ENCODE measurements at places on chromosomes 1 and 21.
A peak's percentile ranks its signal among the peaks of the same experiment; 100 is the strongest.

GRCh38 chr1:239805851-239806772 lies 285.6 kb upstream of the FMN2 start:
- no peak for DNase-seq

GRCh38 chr1:8217011-8217711 lies 100.8 kb upstream of the SLC45A1 start:
- DNase-seq = no peak

DNA sequence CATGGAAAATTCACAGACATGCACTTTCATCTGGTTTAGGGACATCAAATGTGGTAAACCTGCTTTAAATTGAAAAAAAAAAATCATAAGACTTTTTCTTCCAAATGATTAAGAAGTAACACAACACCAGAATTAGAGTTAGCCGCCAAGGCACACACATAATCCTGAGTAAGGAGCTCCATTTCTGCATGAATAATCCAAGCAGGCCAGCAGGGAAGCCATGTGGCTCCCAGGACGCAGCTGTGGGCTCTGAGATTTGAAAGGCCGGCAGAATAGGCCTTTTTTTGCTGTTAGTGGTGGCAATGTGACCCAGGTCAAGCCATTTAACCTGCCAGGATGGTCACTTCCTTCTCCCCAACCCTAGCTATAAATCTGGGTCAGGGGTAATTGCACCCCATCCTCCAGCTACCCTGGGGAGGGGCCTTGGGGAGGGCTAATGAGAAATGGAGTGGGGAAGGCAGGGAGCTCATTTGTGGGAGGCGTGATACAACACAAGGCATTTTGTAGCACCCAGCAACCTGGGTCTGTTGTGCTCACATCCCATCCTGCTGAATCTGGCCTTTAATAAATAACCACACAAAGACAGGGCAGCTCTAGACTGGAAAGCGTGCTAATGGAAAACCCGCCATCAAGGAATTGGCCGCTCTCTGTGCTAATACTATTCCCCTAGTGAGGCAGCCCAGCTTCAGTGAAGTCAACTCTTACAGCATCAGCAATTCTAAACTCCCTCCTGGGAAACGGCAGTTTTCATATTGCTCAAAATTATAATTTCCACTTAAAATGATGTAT lies 178.5 kb downstream of the RHOU start:
- no peak for DNase-seq

DNA sequence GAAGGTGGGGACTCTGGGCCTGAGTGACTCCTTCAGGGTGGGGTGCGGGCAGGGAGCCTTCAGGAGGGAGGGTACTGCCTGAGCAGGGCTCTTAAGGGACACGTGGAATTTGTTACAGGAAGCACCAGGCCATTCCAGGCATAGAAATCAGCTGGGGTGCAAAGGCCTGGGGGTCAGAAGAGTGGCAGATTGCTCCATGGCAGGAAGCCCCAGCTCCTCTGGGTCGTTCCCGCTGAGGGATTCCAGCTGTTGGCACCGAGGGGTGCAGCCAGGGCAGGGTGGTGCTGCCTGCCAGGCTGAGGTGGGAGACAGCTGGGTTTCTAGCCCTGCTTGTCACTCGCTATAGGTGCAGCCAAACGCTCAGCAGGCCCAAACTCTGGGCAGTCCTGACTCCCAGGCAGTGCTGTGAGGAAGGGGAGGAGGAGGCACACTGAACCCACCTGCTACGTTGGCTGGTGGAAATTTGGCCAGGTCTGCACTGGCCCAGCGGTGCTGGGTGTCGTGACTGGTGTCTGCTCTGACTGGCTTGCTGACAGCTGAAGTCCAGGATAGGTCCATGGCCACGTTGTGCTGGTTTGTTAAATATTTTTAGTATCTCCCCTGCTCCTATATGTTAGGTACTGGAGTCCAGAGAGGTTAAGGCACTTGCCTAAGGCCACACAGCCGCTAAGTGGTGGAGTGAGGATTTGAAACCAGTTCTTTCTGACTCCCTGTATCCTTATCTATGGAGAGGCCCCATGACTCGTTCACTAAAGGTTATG lies 19.3 kb downstream of the TNFRSF1B start:
- no peak for DNase-seq

DNA sequence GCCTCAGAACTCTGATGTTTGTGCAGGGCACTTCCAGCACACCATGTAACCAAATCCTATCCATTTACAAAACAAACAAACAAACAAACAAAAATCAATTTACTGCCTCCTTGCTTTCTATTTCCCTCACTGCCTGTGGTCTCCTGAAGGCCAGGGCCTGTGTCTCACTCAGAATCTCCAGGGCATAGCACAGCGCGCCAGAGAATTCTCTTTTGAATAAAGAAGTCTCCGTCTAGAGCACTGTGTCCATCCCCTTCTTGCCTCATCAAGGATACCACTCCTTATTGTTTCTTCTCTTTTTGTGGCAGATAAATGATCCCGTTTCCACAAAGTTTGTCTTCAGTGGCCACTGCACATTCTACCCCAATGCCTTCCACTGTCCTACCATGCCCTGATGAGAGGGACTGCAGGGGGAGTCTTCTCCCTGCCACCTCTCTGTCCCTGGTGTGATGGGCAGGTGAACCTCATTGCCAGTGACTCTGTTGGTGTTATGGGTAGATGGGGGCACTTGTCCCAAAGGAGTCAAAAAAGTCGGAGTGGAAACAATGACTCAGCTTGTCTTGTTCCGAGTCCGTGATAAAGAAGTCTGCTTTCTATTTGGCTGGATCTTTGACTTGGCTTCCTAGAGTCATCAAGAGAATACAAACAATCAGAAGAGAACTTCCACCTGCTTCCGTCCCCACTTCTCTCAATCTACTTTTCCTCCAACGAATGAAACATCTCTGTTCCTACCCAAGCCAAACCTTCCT lies 30.0 kb downstream of the XCL2 start:
- DNase-seq = no peak

DNA sequence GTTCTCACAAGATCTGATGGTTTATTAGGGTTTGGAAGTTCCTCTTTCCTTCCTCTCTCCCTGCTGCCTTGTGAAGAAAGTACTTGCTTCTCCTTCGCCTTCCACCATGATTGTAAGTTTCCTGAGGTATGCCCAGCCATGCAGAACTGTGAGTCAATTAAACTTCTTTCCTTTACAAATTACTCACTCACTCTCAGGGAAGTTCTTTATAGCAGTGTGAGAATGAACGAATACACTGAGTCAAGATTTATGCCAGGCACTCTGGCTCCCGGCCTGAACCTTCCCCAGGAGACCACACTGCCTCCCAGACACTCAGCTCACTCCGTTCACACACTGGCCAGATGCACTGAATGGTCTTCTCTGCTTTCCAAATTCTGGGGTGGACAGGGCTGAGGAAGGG lies 308.3 kb upstream of the AJAP1 start:
- no peak for DNase-seq

GRCh38 chr1:30664103-30664755 lies 59.2 kb downstream of the MATN1 start:
- DNase-seq = no peak

- no peak for DNase-seq
Measured at GRCh38 chr1:87968197-87968955, 639.7 kb downstream of the LMO4 start.

DNA sequence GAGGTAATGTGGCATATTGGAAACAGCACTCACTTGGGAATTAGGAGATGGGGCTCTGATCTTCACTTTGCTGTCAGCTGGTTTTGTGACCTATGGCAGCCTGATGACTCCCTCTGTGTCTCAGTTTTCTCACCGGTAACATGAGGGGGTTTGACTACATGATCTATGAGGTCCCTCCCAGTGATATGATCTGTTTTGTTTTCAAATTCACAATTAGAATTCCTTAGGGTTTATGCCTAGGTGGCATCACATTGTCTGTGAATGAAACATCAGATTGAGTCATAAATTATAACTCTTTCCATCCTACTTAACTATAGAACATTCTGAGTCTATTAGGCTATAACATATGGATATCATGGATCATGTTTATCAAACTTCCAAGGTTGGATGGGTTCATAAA lies 386.6 kb downstream of the PTBP2 start:
- no peak for DNase-seq

- DNase-seq = no peak
Measured at GRCh38 chr1:156465747-156466365, 34.7 kb downstream of the MEF2D start.

DNA sequence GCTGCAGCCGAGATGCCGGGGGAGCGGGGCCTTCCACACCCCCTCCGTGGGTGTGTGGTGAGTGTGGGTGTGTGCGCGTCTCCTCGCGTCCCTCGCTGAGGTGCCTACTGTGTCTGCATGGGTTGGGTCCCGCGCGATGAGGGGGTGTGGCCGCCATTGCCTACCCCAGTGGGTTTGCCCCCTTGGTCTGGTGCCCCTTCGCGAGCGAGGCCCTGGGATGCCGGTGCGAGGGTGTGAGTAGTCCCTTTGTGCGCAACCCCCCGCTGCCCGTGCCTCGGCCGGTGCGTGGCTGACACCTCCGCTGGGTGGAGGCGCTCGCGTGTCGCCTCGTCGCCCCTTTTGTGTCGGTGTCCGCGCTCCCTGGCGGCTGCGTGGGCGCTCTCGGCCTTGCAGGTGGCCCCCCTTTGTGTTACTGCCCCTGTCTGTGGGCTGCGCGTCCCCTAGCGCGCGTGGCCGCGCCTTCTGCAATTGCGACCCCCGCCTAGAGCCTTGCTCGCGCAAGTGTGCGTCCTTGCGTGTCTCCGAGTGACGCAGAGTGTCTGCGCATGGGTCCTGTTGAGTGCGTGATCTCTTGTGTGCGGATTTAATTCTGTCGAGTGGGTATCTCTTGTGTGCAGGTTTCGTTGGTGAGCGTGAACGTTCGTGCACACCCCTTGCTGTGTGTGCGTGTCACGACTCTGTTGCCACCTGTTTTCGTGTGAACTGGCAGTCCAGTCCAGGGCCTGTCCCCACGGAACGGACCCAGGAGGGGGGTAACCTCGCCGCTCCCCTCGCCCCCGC lies 553 bp downstream of the TTC3 start:
- DNase-seq = peak; percentile 42

GRCh38 chr1:30875197-30875596 lies 33.4 kb downstream of the SDC3 start:
- DNase-seq = no peak

GRCh38 chr1:222711319-222712252 lies 705 bp downstream of the AIDA start:
- DNase-seq = peak; percentile 26

- no peak for DNase-seq
Measured at GRCh38 chr1:242005866-242006535, 7.1 kb upstream of the MAP1LC3C start.

DNA sequence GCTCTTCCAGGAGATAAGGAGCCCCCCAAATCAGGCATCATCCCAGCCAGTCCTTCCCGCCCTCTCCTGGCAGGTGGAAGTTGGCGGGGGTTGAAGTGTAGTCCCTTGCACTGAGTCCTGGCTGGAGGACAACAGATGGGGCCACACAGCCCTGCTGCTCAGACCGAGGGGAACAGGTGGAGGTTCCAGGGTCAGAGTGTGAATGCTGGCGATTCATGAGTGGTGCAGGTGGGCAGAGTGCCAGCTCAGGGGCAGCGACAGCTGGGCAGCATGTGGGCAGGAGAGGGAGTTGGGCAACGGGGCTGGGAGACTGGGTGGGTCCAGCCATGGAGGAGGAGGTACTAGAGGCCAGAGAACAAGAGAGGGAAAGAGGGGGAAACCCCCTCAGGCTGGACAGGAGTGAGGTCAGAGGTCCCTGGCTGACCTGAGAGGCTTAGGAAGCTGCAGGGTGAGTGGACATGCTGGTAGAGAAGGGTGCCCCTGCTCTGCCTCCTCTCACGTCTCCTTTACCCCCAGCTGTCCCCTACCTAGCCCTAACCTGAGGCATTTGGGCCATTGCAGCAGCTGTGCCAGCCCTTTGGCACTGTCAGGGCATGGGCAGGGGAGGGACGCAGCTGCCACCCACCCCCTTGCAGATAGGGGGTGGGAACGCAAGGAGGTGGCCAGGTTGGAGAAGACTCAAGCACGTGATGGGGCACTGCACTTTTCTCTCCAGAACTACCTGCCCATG lies 11.3 kb upstream of the ADORA1 start:
- no peak for DNase-seq

GRCh38 chr1:202961220-202961880 lies 3.2 kb upstream of the ADIPOR1 start:
- no peak for DNase-seq

GRCh38 chr1:20699558-20699957 lies 18.2 kb downstream of the KIF17 start:
- DNase-seq = no peak

DNA sequence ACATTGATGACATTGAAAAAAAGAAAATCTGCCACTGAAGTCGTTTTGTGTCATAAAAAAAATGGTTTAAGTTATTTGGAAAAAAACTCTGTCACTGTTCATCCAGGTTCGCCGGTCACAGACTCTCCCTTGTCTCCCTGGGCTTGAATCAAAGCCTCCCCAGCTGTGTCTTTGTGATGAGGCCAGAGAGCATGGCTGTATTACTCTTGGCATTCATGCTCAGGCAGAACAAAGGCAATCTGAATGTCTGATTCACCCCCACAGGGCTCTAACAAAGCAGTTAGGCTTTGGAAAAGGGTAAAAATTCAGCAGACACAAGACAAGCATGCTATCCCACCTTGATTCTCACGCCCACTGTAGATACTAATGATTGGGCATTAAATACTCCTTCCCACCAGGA lies 304.3 kb upstream of the PLD5 start:
- no peak for DNase-seq

DNA sequence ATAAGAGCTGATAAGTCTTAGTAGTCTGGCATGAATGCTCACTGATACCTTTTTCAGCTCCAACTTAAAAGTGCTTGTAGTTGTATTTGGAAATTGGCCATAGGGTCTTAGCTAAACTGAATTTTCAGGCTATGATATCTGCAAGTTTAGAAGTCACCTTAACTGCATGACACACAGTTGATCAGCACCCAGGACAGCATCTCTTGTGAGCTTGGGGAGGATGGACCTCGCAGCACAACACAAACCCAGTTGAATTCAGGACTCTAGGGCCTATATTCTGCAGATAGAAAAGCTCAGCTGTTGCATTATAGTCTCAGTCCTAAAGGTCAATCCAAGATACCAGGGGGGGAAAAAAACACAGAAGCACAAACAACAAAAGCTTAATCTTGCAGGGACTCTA lies 394.3 kb downstream of the KCNH1 start:
- DNase-seq = no peak

DNA sequence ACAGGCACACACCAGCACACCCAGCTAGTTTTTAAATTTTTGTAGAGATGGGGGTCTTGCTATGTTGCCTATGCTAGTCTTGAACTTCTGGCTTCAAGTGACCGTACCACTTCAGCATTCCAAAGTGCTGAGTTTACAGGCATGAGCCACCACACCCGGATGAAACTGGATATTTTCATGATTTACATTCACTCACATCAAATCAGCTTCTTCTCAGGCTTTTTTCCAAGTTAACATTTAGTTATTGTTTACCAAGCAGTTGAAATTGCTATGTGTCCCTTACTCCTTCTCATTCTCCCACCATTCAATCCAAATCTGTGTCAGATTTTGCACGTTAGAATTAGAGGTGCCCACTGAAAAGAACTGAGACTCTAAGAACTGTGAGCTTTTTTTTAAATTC lies 18.4 kb downstream of the RIT1 start:
- no peak for DNase-seq

DNA sequence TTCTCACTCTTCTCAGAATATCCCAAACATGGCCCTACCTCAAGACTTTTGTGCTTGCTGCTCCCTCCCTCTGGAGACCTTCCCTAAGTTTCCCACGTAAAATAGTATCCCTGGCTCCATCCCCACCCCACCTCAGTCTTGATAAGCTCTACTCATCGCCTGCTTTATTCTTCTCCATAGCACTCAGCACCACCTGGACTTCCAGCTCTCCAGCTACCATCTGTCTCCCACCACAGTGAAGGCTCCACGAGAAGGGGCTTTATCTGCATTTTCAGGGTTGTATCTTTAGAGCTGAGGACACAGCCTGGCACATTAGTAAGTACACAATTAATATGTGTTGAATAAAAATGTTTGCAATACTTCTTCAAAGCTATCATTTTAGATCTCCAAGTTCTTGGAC lies 37.8 kb downstream of the MAB21L3 start:
- no peak for DNase-seq
